Neural progenitor cell (in vitro differentiated cells): ENCODE measurements at places on chromosomes 13 and 19.

- peak; percentile 67 for DNase-seq
These were observed 2.8 kb downstream of the THAP8 start for GRCh38 chr19:36051236-36051635.

GRCh38 chr13:98962901-98963590 is 14.8 kb downstream of the DOCK9 start:
- no peak for DNase-seq

DNA sequence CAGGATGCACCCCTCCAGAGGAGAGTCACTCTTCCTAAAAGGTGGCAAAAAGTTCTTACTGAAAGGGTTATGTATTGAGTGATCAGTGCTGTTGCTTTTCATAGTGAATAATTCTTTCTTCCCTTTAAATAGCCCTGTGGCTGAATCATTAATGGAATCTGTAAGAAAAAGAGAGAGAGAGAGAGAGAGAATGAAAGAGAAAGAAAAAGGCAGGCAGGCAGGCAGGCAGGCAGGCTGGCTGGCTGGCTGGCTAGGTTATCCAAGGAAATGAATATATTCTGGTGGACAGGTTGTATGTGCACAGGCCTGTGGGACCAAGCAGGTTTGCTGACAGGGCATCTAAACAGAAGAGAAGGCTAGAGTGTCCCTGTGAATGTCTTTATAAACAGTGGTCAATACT is 100.5 kb downstream of the DLEU7 start:
- no peak for DNase-seq

DNA sequence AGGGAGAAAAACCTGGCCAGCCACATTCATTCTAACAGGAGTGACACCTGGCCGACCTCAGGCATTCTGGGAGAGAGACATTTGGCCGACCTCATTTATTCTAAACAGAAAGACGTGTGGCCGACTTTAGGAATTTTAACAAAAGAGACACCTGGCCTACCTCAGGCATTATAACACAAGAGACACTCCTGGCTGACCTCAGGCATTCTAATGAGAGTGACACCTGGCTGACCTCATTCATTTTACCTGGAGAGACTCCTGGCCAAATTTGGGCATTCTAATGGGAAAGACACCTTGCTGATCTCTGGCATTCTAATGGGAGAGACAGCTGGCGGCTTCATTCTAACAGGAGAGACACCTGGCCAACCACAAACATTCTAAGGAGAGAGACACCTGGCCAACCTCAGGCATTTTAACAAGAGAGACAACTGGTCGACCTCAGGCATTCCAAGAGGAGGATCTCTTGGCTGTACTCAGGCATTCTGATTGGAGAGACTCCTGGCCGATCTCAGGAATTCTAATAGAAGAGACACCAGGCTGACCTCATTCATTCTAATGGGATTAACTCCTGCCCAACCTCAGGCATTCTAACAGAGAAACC is 1353.9 kb downstream of the UQCRFS1 start:
- DNase-seq: no peak

GRCh38 chr13:29125934-29126424 is 305.8 kb downstream of the MTUS2 start:
- DNase-seq: no peak

DNA sequence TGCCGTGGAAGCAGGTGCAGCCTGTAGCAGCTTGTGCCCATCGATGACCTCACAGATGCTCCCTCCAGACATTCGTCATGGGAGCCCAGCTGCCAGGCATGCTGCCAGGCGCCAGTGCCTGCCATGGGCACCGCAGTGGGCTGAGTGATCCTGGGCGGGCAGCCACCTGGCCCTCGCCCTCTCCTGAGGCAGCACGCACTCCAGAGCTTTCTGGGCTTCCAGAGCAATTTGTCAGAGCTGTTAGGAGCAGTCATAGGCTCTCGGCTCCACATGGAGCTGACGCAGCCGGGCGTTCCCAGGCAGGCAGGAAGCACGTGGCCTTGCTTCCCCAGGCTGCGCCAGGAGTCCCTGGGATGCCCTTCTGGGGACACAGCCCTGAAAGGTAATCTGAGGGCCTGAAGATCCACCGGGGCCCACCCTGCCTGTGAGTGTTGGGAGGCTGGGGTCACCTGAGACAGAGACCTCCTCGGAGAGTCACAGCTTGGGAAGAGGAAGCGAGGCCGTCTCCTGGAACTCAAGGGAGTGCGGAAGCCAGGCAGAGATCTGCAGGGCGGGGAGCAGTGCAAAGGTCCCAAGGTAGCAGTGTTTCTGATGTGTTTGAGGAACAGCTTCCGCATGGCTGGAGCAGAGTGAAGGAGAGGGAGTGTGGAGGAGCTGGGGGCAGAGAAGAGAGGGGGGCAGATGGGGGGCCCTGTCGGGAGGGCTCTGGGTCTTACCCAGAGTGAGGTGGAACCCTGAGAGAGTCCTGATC is 50.6 kb downstream of the DPF1 start:
- no peak for DNase-seq

GRCh38 chr13:21175656-21176214 is 617 bp downstream of the SKA3 start:
- DNase-seq: no peak

GRCh38 chr19:48915757-48916156 is 15.6 kb downstream of the NUCB1 start:
- DNase-seq: no peak

GRCh38 chr13:98288211-98288610 is 111.1 kb upstream of the RNF113B start:
- no peak for DNase-seq

DNA sequence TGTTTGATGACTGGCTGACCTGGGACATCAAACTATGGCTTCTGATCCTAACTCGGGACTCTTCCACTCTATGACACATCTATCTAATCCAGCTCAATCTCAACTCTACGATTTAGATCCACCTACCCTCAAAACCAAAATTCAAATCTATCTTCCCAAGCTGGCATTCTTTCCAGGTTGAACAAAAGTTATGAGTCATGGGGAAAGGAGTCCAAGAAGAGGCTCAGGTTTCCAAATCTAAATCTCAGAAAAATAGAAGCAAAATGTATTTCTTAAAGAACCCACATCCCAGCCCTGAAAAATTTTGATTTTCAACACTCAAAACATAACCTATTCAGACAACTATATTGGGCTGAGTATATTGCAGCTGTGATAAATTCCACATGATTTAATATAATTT is 143.9 kb upstream of the IPO5 start:
- no peak for DNase-seq

GRCh38 chr19:11291415-11291814 is 4.5 kb upstream of the TSPAN16 start:
- no peak for DNase-seq

- DNase-seq: no peak
These were observed 224.4 kb downstream of the LACC1 start for GRCh38 chr13:44104197-44104490.

- DNase-seq: peak; percentile 96
These were observed at the start of gene PTPRS for GRCh38 chr19:5340637-5341447. Gene PTPRS (minus strand): TSS chr19:5340812. CDS start chr19:5286140, 54,672 bp downstream.

- DNase-seq: no peak
These were observed 23.1 kb upstream of the SACS start for GRCh38 chr13:23456437-23457210.

- no peak for DNase-seq
These were observed 1.9 kb downstream of the ZNF493 start for GRCh38 chr19:21398851-21399250.

DNA sequence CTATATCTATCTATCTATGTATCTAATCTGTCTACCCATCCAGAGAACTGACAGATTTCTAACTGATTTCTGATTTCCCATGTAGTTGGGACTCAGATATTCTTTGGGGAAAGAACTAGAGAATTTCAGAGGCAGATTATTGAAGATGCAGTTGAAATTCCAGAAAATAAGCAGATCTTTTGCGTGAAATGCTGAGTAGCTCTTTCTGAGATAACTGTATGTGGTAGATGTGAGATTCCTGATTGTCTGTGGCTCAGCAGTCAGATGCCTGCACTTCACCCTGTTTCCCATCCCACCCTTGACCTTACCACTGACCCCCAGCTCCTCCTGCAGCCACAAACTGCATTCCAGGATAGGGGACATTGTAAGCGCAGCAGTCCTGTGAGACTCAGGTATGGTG is 61.5 kb downstream of the DGKH start:
- DNase-seq: no peak

DNA sequence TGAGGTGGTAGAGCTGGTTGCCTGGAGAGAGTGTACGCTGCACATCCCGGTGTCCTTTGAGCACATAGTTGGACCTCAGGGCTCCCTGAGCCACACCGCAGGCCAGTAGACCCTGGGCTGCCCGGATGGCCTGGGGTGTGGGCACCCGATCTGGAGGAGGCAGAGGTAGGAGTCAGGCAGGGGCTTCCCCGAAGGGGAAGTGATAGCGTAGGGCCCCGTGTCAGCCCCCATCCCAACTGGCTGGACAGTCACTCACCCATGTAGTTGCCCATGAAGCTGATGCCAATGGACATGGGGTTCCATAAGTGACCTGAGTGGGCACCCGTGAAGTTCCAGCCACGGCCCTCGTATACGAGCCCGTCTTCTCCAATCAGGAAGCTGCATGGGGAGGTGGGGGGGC is 3.6 kb downstream of the PGLYRP1 start:
- DNase-seq: no peak

GRCh38 chr13:51645154-51645650 is 60.9 kb downstream of the WDFY2 start:
- DNase-seq: no peak

DNA sequence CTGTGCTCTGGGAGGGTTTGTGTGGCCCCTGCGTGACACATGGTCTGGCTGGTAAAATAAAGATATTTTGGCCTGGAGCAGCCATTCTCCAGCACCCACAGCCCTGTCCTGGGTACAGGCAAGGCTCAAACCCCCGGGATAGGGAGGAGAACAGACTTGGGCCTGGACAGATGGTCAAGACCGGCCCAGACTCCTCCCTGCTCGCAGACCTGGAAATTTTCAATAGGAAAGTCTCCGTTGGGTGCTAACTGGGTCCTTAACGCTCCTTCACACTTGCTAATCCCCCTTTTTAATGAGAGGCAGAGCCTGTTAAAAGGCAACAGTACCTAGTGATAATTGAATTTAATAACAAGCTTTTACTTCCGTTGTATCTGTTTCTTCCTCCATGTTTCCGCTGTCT is 2.5 kb downstream of the PALM start:
- no peak for DNase-seq

DNA sequence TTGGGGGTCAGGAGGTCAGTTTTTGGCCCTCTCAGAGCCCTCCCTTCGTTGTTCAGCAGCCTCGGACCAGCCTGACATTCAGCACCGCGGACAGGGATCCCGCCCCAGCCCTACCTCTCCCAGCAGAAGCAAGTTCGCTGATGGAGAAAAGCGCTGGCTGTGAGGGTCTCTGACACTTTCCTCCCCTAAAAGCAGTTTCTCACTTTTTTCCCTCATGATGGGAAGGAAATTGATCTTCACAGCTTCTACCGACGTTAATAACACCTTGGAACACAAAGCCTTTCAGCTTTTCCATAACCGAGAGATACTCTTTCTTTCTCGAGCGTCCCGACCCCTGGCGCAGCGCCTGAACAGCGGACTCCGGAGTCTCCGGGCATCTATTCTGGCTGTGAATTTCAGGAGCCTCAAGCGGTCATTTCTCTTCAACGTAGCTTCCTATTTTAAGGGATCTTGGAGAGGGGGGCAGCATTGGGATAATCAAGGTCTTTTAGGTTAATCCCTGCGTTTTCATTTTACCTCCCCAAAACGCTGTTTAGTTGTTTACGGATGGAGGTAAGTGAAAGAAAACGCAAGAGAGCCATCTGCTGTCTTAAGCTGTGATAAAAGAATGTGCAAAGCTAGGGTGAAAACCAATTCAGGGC is 467.2 kb downstream of the ITGBL1 start:
- DNase-seq: peak; percentile 83

- DNase-seq: no peak
These were observed 5.2 kb upstream of the GRAMD1A start for GRCh38 chr19:34994643-34995541.

GRCh38 chr19:29323021-29323430 is 110.1 kb upstream of the UQCRFS1 start:
- no peak for DNase-seq
